ENCODE measurements at places on chromosomes 7 and 10.

DNA sequence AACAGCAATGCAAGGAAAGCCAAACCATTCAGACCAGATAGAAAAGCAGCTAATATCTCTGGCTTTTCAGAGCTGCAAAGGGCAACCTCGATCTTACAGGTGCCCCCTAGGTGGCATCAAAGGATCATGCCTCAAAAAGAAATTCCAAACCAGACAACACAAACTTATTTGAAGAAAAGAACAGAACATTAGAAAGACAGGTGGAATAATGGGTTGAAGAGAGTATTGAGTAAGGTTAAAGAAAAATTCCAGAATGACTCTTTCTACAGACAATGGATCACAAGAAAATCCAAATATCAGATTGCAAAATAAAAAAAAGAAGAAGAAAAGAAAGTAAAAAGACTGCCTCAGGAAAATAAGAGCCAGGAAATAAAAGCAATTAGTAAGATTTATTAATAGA lies 213.7 kb downstream of the ELMO1 start:
- H3K4me1 ChIP-seq: peaks cover 4% of the 10 kb centered on the region
- no peak overlapping the region for H3K4me3 ChIP-seq
- no peak overlapping the region for H3K27ac ChIP-seq
- H3K27me3 ChIP-seq: no peaks in the 10 kb centered on the region
- peak; percentile 12 for DNase-seq

GRCh38 chr7:146670532-146670931 lies 553.9 kb downstream of the CNTNAP2 start:
- no peak for DNase-seq
- no peak overlapping the region for H3K27ac ChIP-seq
- H3K27me3 ChIP-seq: no peaks in the 10 kb centered on the region
- no peaks in the 10 kb centered on the region for H3K4me1 ChIP-seq
- no peak overlapping the region for H3K4me3 ChIP-seq

GRCh38 chr10:93337309-93337721 lies 144.8 kb downstream of the MYOF start:
- DNase-seq: no peak
- no peaks in the 10 kb centered on the region for H3K36me3 ChIP-seq
- H3K4me1 ChIP-seq: no peaks in the 10 kb centered on the region
- no peak overlapping the region for H3K27ac ChIP-seq
- H3K4me3 ChIP-seq: no peak overlapping the region
- no peaks in the 10 kb centered on the region for H3K27me3 ChIP-seq

DNA sequence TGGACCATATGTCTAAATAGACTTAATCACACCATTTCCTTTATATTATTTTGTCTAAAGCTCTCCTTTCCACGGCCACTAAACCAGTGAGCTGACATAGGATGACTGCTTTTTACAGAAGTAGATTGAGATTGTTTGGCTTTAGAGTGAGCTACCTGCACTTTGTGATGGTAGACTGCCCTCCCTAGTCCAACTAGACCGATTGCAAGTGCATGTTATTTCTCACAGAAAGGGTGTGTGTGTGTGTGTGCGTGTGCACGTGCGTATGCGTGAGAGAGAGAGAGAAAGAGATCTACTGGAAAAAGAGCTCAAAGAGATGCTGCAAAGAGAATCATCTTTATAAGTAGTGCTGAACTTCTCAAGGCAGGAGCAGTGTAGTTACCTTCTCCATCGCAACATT lies 60.7 kb downstream of the VCL start:
- H3K4me3 ChIP-seq: no peak overlapping the region
- H3K27me3 ChIP-seq: no peaks in the 10 kb centered on the region
- peaks cover 31% of the 10 kb centered on the region for H3K4me1 ChIP-seq
- peaks cover 7% of the 10 kb centered on the region for H3K36me3 ChIP-seq

- no peaks in the 10 kb centered on the region for H3K36me3 ChIP-seq
- H3K27ac ChIP-seq: peak overlapping the region; percentile 41
- no peak for DNase-seq
- peaks cover 22% of the 10 kb centered on the region for H3K4me1 ChIP-seq
Observed at GRCh38 chr10:12547301-12547771, 198.0 kb downstream of the CAMK1D start.

DNA sequence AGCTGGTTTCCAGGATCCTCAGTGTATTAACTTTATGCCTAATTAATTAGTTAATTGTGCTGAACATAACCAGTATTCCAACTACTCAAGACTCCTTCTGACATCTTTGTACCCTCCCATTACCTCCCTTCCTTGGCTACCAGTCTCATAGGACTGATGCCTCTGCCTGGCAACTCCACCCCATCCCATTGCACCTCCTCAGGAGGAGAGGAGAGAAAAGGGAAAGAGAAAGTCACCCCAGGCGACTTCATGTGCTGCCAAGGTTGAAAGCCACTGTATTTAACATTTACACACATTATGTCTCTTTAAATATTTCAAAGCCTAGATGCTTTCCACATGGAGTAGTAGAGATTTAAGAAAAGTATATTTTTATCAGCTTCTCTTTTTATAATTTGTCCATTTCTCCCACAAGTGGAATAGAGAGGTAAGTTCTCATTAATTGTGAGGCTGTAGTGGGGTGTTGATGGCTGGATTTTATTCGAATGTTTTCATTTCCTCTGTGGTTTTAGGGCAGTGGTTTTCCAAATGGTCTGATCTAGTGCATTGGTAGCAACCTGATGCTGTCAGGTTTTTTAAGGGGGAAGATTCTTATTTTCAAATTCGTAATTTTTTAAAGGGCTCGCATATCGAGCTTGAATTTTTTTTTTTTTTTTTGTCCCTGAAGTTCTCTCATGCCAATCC lies 148.0 kb downstream of the BICC1 start:
- H3K27me3 ChIP-seq: no peaks in the 10 kb centered on the region
- DNase-seq: no peak
- H3K27ac ChIP-seq: no peak overlapping the region
- no peaks in the 10 kb centered on the region for H3K4me1 ChIP-seq
- no peaks in the 10 kb centered on the region for H3K36me3 ChIP-seq
- no peak overlapping the region for H3K4me3 ChIP-seq

GRCh38 chr7:112789817-112790585 lies at the start of gene TMEM168:
Gene TMEM168 (minus strand): TSS chr7:112790393. CDS start chr7:112784825, 5,568 bp downstream.
- H3K4me3 ChIP-seq: peak within 1 kb of the TSS; percentile 95
- H3K27me3 ChIP-seq: no peaks in the 10 kb centered on the region
- H3K4me1 ChIP-seq: peaks cover 22% of the 10 kb centered on the region
- H3K36me3 ChIP-seq: no peaks in the 10 kb centered on the region

- no peak for DNase-seq
- H3K4me3 ChIP-seq: no peak overlapping the region
- no peaks in the 10 kb centered on the region for H3K4me1 ChIP-seq
- no peak overlapping the region for H3K27ac ChIP-seq
- H3K27me3 ChIP-seq: peaks cover 16% of the 10 kb centered on the region
Observed at GRCh38 chr10:4767033-4767814, 58.8 kb upstream of the AKR1E2 start.

- no peaks in the 10 kb centered on the region for H3K36me3 ChIP-seq
- DNase-seq: no peak
- no peak overlapping the region for H3K4me3 ChIP-seq
- H3K4me1 ChIP-seq: no peaks in the 10 kb centered on the region
Observed at GRCh38 chr10:4111643-4112042, 326.6 kb upstream of the KLF6 start.

DNA sequence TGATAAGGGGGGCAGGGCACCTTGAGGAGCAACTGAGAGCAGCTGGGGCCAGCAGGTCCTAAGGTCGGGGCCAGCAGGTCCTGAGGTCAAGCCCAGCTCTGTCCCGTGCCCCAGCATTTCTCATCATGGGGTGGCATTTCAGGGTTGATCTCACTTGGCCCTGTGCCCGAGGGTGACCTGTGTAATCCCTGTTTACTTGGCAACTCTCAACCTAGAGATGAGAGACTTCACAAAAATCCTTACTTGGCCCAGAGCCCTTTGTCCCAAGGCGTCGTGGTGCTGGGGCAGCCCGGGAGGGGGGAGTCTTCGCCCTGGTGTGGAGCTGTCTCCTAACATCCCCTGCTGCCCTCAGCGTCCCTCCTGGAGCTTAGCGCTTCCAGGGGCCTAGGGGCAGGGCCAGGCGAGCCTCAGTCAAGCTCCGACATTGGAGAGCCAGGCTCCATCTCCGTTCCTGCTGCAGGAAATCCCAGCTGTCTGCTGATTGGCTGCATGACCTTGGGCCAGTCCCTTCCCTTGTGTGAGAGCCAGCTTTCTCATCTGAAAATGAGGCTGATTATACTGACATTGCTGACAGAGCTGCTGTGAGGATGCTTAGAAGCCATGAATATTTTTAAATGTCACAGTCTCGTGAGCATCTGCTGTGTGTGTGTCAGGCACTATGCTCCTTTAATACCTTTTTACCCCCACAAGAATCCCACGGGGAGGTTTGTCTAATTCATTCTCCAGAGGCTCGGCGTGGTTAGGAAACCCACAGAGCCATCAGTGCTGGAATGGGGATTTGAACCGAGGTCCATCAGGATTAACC lies 94.3 kb downstream of the ZMIZ1 start:
- no peak overlapping the region for H3K4me3 ChIP-seq
- H3K27me3 ChIP-seq: no peaks in the 10 kb centered on the region
- DNase-seq: no peak
- peaks cover 7% of the 10 kb centered on the region for H3K36me3 ChIP-seq
- H3K27ac ChIP-seq: no peak overlapping the region
- H3K4me1 ChIP-seq: no peaks in the 10 kb centered on the region
